HCT116 (cell line): ENCODE measurements at places on chromosomes 5 and 9. TPM values are rescaled to one million over a fixed set of nuclear protein-coding genes. Genes with fewer than 3 reads are reported as not detected.

DNA sequence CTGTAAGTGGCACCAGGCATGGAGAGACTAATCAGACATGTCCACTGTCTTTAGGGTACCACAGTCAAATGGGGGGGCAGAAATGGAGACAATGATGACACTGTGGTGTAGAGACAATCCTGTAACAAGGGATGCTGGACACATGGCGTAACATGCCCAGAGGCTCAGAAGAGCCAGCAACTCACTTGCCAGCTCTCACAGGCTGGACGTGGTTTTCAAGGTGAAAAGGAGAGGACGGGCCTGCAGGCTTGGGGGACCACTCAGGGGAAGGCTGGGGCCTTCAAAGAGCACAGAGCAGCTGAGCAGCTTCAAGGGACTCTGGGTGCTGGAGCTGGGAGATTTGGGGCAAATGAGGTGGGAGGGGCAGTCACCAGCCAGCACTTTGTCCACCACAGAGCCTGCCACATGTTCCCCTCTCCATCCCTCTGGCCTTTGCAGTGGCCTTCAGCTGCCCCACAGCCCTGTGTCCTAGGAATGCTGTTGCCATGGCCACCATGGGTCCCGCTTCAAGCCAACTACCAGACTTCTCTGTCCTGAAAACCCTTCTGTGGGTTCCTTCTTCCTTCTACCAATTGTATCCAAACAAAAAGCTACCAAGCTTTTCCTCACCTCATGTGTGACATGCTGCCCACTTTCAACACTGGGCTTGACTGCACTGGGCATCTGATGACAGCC, 140.4 kb downstream of the GABBR2 start:
- no peaks in the 10 kb centered on the region for H3K27me3 ChIP-seq
- no peaks in the 10 kb centered on the region for H3K4me1 ChIP-seq
- DNase-seq: no peak
- H3K27ac ChIP-seq: no peak overlapping the region
- H3K36me3 ChIP-seq: no peaks in the 10 kb centered on the region

DNA sequence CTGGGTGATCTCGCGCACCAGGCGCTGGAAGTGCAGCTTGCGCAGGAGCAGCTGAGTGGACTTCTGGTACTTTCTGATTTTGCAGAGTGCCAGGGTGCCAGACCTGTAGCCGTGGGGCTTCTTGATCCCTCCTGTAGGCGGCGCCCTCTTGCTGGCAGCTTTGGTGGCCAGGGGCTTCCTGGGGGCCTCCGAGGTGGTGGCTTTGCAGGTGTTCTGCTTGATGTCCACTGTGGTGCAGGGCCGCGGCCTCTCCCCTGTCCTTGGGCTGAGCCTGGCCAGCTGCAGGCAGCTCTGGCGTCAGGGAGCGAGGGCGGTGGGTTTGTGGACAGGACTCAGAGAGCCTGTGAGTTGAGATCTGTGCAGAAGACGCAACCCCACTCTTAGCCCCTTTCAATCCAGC, 36.1 kb downstream of the TAF11L14 start:
- no peaks in the 10 kb centered on the region for H3K27me3 ChIP-seq
- DNase-seq: no peak
- H3K36me3 ChIP-seq: no peaks in the 10 kb centered on the region
- no peaks in the 10 kb centered on the region for H3K4me1 ChIP-seq

DNA sequence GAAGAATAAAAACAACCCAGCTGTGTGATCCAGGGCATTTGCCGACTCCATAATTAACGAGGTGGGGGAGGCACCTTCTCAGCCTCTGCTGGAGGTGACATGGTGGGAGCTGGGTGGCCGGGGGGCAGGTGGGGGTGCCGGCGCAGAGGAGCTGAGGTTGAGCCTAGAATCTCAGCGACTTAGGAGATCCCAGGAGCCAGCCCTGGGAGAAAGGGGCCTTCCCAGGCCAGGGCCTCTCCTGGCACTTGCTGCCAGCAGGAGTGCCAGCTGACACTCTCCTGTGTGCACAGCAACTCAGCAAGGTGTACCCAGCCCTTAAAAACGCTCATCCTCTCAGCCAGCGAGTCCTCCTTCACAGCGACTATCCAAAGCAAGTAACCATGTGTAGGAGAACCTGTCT, 62.8 kb upstream of the FCN1 start:
- H3K4me1 ChIP-seq: no peaks in the 10 kb centered on the region
- H3K27me3 ChIP-seq: 0 out of 2 replicates have a peak, but pooled peaks cover 6% of the 10 kb centered on the region
- no peaks in the 10 kb centered on the region for H3K36me3 ChIP-seq
- no peak overlapping the region for H3K27ac ChIP-seq
- no peak for DNase-seq

Gene ORM2
- total RNA-seq: 0.59 TPM

- no peak for DNase-seq
- H3K27me3 ChIP-seq: peaks cover 6% of the 10 kb centered on the region; the same call in 1 of the 2 replicates
- H3K36me3 ChIP-seq: no peaks in the 10 kb centered on the region
- H3K4me1 ChIP-seq: peaks cover 59% of the 10 kb centered on the region
Observed at GRCh38 chr5:98770911-98771322, 2.5 kb upstream of the RGMB start.

- DNase-seq: no peak
- H3K27ac ChIP-seq: no peak overlapping the region
- no peaks in the 10 kb centered on the region for H3K27me3 ChIP-seq
- H3K4me3 ChIP-seq: no peak overlapping the region
- H3K36me3 ChIP-seq: no peaks in the 10 kb centered on the region
Observed at GRCh38 chr5:93510626-93511380, 70.2 kb downstream of the NR2F1-AS1 start.

- no peaks in the 10 kb centered on the region for H3K36me3 ChIP-seq
- H3K4me1 ChIP-seq: no peaks in the 10 kb centered on the region
- no peaks in the 10 kb centered on the region for H3K27me3 ChIP-seq
Observed at GRCh38 chr5:12772276-12772675, 868.0 kb upstream of the CTNND2 start.

DNA sequence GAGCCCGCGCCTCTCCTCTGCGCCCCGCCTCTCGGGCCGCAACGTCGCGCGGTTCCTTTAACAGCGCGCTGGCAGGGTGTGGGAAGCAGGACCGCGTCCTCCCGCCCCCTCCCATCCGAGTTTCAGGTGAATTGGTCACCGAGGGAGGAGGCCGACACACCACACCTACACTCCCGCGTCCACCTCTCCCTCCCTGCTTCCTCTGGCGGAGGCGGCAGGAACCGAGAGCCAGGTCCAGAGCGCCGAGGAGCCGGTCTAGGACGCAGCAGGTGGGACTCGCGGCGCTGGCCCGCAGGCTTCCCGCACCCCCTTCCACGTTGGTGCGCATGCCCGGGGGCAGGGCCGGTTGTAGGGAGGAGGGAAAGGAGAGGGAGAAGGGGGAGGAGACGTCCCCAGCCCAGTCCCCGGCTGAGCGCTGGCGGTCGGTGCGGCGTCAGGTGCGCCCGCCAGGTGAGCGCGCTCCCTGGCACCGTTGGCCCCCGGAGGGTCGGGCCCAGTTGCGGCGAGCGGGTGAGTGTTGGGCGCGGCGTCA, at the start of gene OCLN:
Gene OCLN (plus strand): TSS at position 400 of the 532 bp plus-strand sequence. CDS start 11,455 bp downstream, outside the sequence.
- H3K4me3 ChIP-seq: peak within 1 kb of the TSS; percentile 84
- no peaks in the 10 kb centered on the region for H3K36me3 ChIP-seq
- peak; percentile 81 for DNase-seq
- H3K27me3 ChIP-seq: no peaks in the 10 kb centered on the region
- H3K4me1 ChIP-seq: peaks cover 39% of the 10 kb centered on the region

Gene HMCN2
- total RNA-seq: 0.22 TPM
